Natural killer cell (primary cell): ENCODE measurements at places on chromosomes 7 and 10. TPM values are rescaled to one million over a fixed set of nuclear protein-coding genes. Genes with fewer than 3 reads are reported as not detected.

PLAC9 gene
- total RNA-seq = not detected

PLAU gene
- total RNA-seq = 0.12 TPM

PRF1 gene
- total RNA-seq = 1,641 TPM

HPSE2 gene
- not detected for total RNA-seq

SFTPD gene
- 0.56 TPM for total RNA-seq

AMZ1 gene
- 1.2 TPM for total RNA-seq

ASB4 gene
- total RNA-seq = not detected

CDHR3 gene
- 10.2 TPM for total RNA-seq

PPP1R9A gene
- 1.6 TPM for total RNA-seq

LIPJ gene
- not detected for total RNA-seq

TEX47 gene
- not detected for total RNA-seq

IGFBP1 gene
- not detected for total RNA-seq

ADRB1 gene
- total RNA-seq = 0.12 TPM

CCL24 gene
- not detected for total RNA-seq

SHTN1 gene
- total RNA-seq = 1.4 TPM

NEBL gene
- 1.1 TPM for total RNA-seq

TDRD1 gene
- 0.09 TPM for total RNA-seq

TRIL gene
- total RNA-seq = not detected

MNX1 gene
- total RNA-seq = not detected

SLC13A1 gene
- not detected for total RNA-seq

ADAM8 gene
- 682 TPM for total RNA-seq

ACSM6 gene
- not detected for total RNA-seq

LRIT1 gene
- total RNA-seq = not detected

CNOT4 gene
- 40.6 TPM for total RNA-seq

EFCAB10 gene
- total RNA-seq = 0.43 TPM

ZNF425 gene
- 1.2 TPM for total RNA-seq

CTBP2 gene
- 120 TPM for total RNA-seq

SUN3 gene
- not detected for total RNA-seq

BAMBI gene
- 0.94 TPM for total RNA-seq

HIBADH gene
- 9.9 TPM for total RNA-seq

CYP3A4 gene
- not detected for total RNA-seq
